ENCODE measurements at places on chromosomes 1 and 21.

DNA sequence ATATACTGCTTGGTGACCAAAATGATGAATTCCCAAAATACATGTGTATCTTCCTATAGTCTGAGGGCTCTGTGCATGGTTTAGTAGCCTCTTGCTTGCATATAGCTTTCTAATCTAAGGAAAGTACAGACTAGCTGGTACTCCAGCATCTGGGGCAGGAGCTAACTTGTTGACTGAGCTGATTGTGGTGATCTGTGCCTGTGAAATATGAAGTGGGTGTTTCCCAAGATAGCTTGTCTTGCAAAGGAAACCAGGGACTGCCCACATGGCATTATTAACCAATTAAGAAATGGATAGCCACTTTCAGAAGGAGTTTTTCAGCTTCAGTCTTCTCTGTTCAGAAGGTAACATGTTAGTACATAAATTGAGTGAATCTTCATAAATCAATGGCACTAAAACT is 219.8 kb downstream of the NEGR1 start:
- no peak for DNase-seq

DNA sequence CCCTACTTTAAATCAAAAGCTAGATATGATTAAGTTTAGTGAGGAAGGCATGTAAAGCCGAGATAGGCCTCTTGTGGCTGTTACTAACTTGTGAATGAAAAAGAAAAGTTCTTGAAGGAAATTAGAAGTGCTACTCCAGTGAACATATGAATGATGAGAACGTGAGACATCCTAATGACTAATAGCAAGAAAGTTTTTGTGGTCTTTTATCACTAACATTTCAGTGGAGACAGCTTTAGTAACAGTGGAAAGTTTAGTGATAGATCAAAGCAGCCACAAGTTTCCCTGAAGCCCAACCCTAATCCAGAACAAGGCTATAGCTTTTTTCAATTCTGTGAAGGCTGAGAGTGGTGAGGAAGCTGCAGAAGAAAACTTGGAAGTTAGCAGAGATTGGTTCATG is 73.6 kb upstream of the LRRC8B start:
- DNase-seq, result no peak

DNA sequence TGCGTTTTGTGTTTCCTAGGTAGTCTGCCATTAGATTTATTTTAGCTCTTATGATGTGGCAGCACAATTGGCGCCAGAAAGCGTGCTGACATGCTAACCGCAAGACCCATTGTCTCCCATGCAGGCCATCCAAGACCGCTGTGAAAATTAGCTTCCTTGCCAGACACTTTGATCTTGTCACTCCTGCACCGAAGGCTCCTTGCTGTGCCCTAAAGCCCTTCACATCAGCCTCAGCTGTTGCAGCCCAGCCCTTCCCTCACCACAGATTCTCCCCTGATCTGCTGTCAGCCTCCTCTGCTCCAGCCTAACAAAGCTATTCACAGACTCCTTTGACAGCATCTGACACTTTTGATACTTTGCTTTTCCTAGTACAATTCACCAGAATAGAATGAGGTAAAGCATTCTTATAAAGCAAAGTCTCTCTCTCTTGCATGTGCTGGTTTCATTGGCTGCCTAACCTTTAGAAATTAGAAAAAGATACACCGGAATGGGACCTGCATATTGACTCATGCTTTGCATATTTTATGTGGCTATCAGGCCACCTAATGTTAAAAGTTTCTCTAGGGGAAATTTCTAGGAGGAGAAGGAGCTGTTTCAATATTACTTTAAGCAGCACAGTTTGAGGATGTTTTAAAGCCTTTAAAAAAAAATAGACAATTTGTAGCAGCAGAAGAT is 280.3 kb upstream of the FMN2 start:
- no peak for DNase-seq

DNA sequence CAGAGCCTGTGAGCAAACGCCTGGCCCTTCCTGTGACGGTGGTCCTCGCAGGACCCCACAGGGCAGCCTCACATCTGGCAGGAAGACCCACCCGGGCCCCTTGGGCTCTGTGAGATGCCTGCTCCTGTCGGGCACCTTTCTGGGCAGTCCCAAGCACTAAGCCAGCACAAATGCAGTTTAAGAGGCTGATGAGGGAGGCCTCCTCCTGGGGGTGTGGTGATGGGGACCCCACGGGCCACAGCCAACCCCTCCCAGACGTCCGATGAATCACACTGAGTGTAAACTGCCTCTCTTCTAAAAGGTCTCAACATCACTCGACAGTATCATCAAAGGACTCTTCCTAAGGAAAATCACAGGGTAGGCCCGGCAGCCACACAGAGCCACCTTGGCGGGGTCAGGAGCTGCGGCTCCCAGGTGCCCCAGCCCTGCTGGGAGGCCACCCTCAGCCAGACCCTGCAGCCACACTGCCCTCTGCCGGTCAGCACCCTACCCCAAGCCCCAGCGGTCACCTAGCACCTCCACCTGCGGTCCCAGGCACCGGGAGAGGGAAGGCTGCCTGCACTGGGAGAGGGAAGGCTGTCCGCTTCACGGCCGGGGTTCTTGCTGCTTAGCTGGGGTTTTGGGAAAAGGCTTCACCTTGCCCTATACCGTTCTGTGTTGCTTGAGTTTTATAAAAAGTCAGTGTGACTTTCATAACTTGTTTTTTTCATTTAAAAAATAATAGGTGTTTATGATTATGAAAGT is 3.9 kb upstream of the PRKCZ start:
- no peak for DNase-seq

DNA sequence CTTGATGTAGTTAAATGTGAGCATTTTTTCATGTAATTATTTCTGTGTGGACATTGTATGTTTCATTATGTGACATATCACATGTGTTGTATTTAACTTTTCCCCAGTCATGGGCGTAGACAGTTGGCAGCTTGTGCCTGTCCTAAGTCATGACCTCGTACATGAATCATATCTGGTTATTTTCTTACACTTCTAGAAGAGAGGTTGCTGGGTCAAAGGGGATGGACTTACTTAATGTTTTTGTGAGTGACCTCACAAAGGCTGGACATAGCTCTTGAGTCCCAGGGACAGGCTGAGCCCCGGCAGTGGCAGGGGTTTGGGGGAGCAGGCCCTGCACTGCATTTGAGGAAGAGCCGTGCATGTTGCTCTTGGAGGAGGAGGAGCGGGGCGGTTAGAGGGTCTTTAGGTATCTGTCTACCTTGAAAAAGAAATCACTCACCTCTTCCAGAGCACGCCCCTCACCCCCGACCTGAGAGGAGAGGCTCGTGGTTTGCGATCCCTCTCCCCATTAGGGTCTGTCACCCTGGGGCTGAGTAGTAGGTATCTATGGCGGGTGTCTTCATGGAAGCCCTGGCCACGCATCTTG is 16.4 kb downstream of the IFNGR2 start:
- no peak for DNase-seq

- DNase-seq, result no peak
These were observed 37.0 kb downstream of the HS2ST1 start for GRCh38 chr1:86951430-86951829.

Measured in activated T-helper 1 cell treated with Interleukin-2 at 50 U/mL for 16 hours (primary cell).